Tracheal epithelial cell (primary cell): ENCODE measurements at places on chromosomes 13 and 19. TPM values are rescaled to one million over a fixed set of nuclear protein-coding genes. Genes with fewer than 3 reads are reported as not detected.

CRLF1 gene
- total RNA-seq, result 0.21 and 1.2 TPM in 2 replicates

UCHL3 gene
- 61.4 and 64.8 TPM in 2 replicates for total RNA-seq

NLRP12 gene
- total RNA-seq, result not detected in 2 replicates

SIGLEC12 gene
- not detected in 2 replicates for total RNA-seq

NHLRC3 gene
- total RNA-seq, result 8.9 and 9.4 TPM in 2 replicates

ZNF577 gene
- total RNA-seq, result 3.9 and 4.3 TPM in 2 replicates

CNN1 gene
- total RNA-seq, result 1.7 TPM in 1 of 2 replicates, not detected in the other

FPR3 gene
- total RNA-seq, result not detected in 2 replicates

RNF113B gene
- not detected in 2 replicates for total RNA-seq
